ENCODE measurements at places on chromosomes 6 and 20.

DNA sequence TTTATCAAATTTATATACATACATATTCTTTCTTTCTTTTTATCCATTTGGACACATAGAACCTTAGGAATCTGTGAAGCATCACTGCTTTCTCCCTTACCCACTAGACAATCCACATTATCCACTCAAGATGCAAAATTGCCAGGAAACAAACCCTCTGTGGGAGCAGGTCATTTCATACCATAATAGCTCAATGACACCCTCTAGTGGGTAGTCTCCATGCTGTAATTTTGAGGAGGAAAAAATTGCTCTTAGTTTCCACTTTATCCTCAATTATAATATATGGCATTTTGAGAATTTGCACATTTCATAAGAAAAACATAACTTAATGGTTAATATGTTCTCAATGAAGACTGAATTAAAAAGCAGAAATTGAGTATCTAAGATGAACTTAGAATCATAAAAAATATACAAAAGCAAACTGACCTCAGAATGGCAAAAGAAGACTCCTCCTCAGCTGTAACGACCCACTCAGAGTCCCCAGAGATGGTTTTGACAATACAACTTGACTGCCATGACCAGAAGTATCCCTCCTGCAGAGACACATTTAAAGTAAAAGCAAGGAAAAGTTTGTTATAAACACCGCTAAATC lies 164.1 kb downstream of the FRK start:
- DNase-seq: peak; percentile 33

DNA sequence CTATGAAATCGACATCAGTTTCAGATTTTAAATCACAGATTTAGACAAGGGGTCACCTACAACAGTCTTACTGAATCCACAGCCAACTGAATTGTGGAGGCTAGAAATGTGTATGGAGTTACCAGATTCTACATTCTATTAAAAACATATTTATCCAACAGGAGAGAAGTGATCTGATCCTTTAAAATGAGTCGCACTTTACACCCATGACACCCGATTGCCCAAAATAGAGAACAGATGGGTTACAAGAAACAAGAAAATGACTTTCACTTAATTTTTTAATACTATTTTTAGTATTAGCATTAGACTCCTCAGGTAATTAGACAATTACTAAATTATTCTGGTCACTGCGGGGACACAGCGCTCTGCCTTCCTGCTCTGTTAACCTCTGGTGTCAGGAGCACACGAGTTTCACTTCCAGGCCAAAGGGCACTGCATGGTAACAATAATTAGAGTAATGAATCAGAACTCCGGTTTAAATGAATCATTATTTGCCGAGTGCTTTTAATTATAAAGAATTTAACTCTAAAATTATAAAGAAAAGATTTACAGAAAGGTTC lies 108.6 kb downstream of the ATP9A start:
- DNase-seq: no peak

DNA sequence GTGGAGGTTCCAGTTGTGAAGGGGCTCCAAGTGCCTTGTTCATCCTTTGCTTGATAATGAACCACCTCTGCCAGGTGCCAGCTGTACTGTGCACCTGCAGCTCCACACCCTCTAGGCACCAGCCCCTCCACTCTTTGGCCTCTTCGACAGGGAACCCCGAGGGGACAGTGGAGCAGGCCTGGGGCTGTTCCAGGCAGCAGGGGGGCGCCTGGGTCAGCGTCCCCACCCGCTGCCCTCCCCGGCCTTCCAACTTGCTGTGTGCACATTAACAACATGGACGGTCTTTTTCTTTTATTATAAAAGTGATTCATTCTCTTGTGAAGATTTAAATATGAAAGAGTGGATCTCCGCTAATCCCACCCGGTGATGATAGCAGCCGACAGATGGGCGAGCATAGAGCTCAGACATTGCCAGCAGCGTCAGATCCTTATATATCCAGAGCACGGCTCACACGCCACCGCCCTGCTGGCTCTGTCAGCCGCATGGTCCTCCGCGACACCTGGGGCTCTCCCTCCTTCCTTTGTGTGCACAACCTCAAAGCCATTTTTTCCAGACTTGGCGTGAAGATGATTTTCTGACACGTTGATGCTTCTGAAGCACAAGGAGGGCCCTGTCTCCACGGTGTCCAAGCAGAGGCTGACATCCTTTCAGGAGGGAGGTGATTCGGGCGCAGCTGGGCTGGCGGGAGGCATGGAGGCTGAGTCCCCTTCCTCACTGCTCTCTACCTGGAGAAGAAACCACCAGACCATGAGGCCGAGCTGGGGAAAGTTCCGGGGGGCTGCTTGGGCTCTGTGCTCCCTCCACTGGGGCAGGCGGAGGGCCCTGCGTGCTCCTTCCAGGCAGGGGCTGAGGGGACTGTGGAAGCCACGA lies 22.2 kb upstream of the MRGBP start:
- no peak for DNase-seq

DNA sequence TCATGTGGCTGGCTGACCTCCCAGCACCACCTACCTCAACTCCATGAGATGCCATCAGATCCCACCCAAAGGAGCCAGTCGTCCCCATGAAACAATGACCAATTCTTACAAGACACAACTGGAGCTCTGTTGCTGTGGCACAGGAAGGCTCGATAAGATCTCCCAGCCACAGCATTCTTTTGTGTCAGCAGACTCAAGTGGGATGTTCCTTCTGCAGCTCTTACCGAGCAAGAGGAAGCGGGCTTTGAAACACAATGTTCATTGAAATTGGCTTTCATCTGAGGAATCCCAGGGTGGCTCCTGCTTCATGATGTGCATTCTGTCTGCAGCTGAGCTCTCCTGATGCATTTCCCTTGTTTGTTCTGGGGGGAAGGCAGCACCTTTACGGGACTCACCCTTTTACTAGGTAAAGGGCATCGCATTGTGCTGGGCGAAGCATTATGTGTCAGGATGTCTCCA lies 222.0 kb upstream of the SGK1 start:
- DNase-seq: peak; percentile 47

GRCh38 chr20:53216856-53217576 lies 244.9 kb downstream of the TSHZ2 start:
- peak; percentile 34 for DNase-seq

DNA sequence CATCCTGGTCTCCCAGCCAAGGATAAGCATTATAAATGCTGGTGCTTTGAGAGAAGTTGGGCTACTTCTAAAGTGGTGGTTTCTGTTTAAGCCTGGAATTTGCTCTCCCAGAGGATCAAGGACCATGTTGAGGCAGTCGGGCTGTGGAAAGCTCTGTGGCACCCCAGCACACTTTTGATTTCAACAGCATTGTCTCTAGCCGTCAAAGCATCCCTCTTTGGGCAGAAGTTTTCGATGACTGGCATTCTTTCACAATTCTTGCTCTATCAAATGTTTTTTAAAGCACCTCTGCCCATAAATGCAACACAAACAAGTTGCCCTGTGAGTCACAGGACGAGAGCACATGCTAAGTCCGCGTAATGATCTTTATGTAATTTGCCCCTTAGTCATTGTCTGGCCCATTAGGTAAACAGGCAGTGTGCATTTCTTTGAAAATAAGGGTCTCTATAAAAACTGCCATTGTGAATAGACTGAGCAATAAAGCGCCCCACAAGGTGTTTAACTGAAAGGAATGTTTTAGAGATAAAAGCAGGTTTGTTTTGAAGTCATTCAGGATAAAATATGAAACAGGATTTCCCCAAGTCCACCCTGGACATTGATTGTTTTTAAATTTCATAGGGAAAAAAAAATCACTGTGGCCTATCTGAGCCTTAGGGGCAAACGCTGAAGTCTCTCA lies 44.7 kb upstream of the FOXQ1 start:
- no peak for DNase-seq

DNA sequence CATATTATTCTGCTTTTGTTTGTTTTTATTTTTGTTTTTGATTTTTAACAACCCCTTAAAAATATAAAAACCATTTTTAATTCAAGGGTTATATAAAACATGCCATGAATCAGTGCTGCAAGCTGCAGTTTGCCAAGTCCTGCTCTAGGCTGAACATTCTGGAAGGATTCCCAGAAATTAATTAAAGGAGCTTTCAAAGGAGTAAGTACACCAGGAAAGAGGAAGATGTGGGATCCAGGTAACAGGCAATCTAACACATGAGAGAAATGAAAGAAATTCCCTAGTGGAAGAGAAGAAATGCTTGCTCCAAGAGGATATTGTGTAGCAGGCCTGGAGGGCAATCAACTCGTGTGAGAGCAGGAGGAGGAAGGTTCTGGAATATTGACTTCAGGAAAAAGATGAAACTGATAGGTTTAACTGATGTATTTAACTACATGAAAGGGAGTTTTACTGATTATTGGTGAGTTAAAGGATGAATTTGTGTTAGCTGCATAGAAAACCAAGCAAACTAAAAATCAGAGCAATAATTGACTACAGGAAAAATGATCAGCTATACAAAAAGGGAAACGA lies 146.0 kb upstream of the PHACTR1 start:
- DNase-seq: no peak

DNA sequence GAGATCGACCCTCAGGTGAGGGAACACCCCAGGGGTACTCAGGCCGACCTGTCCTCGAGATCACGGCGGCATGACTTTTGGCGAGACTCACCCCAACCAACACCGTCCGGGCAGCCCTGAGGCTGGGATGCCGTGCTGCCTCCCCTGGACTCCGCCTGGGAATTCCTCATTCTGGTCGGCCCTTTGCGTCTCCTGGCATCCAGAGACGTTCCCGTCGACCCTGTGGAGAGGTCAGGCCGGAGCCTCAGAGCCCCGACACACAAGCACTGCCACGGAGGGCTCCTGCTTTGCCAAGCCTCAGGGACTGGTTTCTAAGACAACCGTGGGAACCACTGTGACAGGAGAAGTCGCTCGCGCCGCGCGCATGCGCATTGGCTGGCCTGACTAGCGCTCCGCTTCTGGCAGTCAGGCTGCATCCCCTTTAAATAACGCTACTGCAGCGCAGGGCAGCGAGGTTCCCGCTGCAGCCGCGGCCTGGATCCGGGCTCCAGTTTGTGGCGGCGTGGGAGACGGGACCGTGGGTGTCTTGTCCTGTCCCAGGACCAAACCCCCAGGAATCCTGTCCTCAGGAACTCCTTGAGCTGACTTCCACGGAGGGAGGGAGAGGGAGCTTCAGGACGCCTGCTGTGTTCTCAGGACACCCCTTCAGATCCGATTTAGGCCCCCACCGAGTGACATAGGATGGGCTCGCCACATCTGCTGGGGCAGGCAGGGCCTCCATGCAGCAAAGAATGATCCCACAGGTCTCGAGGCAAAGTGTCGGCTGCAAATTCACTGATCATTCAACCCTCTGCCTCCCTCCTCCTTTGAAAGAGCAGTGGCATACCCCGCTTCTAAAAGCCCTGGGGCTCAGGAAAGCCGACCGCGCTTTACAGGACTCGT lies 163.2 kb upstream of the ZNF337 start:
- DNase-seq: peak; percentile 41

DNA sequence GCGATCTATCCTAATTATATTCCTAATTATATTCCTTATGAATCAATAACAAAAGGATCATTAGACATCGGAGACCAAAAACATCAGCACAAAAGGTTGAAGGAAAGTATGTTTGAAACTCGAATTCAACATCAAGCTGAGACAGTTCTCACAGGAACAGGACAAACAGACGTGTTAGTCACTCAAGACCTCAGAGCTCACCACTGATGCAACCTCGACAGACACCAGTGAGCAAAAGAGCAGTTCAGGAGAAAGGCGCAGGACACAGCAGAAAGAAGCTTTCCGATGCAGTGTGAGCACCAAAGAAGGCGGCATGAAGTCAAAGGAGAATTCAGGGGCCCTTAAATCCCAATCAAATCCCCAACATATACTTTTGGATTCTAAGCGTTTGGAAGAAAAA lies 6.3 kb upstream of the RAMACL start:
- DNase-seq: no peak

GRCh38 chr6:31356216-31356945 lies 598 bp downstream of the HLA-B start:
- no peak for DNase-seq

- no peak for DNase-seq
These were observed 614.5 kb upstream of the FLRT3 start for GRCh38 chr20:14951707-14952418.

DNA sequence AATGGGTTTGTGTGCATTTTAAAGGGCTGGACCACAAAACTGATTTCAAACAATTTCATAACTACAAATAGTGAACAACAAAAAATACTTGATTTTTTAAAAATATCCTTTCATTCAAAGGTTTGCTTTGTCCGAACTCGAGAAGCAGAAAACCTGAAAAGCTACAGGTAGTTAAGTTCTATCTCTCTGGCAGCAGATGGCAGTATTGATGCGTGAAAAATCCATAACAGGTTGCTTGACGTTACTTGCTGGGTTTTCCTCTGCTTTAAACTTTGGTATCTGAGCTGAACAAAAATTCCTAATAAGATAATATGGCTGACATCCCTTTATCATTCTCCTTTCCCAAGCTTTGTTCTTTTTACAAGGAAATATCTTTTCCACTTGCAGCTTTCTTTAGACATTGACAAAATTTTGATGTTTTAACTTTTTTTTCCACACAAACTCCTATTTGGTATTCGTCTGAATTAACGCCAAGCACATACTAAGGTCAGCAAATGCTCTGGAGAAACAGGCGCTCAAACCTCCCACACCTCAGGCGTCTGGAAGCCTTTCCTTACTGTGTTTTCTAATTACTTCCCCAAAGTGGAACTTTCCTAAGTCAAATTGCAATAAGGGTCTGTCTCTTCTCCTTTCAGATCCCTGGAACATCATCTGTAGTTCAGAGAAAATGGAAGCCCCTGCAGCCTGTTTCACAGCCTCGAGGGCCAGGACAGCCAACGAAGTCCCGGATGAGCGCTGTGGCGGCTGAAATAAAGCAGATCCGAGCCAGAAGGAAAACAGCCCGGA lies 50.3 kb upstream of the GFRAL start:
- peak; percentile 33 for DNase-seq

DNA sequence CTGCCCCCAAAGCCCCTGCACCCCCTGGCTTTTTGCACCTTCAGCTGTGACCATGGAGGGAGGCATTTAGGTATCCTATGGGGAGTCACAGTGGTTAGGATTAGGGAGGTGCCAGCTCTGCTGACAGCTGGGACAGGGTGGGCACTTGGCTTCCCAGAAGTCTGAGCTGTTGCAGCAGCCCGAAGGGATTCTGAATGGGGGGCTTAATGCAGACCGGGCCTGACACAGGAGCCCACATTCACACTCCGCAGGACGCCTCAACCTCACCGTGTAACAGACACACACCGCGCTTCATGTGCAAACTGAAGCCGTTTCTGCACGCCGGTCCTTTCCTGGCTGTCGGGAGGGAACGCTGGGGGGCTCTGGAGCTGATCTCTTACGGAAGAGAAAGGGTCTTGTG lies 1.9 kb downstream of the EBF4 start:
- no peak for DNase-seq

DNA sequence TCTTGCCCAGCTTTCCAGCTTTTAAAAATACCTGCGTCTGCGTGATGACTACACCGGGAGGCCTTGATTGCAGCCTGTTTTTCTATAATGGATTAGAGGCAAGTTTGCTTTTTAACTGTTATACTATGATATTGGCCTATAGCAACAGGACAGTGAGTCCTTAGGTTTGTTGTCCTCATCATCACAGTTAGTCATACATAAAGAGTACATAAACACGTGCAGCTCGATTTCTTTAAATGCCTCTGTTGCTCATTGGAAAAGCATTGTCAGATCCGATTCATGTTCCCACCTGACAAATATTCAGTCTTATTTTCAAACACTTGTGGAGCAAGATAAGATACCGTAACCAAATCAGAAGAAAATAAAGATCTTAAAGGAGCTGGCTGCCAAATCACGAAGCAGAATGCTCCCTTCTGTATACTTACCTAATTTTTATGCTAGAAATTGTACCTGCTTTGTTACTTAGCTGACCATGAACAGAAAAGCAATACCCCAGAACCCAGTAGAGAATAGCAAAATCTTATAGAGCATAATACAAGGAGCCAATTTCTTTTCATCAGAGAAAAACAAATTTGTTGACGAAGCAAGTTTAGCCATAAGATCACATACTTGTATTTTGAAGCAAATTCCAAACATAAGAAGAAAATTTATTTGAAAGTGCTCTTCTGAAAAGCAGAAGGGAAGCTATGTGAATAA lies 100.4 kb downstream of the TMEM200A start:
- DNase-seq: no peak

Data from KBM-7 (cell line).